Testis (tissue), 5 donors: ENCODE measurements at places on chromosomes 2 and 18. TPM values are rescaled to one million over a fixed set of nuclear protein-coding genes. Genes with fewer than 3 reads are reported as not detected.

GRCh38 chr2:201808027-201808426, 1.7 kb downstream of the CDK15 start:
- no peak for DNase-seq

DNA sequence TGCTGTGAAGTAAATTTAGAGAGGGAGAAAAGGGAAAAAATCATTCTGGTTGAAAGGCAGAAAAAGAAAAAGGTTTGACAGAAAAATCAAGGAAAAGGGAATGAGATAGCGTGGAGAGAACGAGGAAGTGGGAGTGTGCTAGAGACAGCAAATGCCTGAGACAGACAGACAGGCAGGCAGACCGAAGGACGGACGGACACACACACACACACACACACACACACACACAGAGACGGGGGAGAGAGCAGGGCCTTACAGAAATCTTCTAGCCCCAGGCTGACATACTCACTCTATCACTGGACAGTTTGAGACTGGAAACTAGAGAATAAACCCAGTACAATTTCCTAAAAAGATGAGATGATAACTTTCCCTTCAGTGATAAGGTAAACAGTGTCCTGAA, 238.4 kb downstream of the ZNF521 start:
- DNase-seq = no peak

The SNTG2 gene
- total RNA-seq = 10.2 TPM

GRCh38 chr2:207491956-207492355, 37.8 kb upstream of the CREB1 start:
- DNase-seq = no peak

GRCh38 chr2:32901313-32901712, 45.4 kb upstream of the LTBP1 start:
- DNase-seq = no peak

The CARF gene
- 24.2 TPM for total RNA-seq

The ARHGEF4 gene
- total RNA-seq = 37.4 TPM

DNA sequence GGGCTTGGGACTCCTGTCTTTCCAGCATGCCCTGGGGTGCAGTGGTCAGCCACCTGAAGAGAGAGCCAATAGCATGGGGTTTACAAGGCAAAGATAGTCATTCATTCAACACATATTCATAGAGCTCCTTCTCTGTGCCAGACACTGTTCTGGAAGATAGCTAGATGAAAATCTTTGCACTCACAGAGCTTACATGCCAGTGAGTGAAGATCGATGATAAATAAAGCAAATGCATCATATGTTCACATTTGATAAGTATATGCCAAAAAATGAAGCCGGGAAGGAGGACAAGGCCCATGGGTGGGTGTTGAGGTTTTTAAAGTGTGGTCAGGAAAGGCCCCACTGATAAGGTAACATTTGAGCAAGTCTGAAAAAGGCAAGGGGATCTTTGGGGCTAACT, 130.8 kb upstream of the CDCA7 start:
- no peak for DNase-seq

DNA sequence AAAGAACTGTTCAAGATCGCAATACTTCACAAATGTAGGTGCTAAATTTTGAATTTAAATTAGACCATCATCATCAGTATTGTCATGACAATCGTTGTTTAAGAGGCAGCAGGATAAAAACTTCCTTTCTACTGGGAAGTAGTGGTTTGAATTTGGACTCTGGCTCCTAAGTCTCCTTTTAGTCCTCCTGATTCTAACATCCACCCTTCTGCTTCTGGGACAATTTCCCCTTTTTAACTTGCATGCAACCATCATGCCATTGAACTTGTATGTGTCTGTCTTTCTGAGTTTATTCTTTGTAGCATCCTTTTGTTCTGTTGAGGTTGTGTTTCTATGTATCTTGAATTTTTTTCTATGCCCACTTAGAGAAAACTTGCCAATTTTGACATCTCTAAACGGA, 249.7 kb downstream of the PTGR3 start:
- DNase-seq = no peak

DNA sequence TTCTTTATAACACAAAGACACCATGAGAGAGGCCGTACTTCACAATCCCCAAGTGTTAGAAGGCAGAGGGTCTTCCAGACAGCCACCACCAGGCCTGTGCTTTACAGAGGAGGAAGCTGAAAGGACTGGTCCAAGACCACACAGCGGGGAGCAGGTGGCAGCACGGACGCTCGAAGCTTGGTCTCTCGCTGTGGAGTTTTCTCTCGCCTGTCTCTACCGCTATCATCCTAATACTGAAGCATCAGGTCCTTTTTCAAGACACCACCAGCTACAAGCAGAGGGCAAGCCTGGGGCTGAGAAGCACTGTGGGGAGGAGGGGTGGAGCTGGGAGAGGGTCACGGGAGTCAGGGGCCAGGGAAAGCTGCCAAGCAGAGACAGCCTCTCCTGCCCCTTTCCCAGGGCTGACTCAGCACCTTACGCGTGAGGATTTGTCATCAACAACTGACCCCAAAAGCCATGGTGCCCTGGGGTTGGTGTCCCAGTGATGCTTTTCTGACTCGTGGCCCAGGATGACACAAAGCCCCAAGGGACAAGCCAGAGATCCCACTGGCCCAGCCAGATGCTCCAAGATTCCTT, 31.9 kb upstream of the FOSL2 start:
- no peak for DNase-seq

The RBM43 gene
- total RNA-seq = 8.6 TPM

The GPR55 gene
- total RNA-seq = 14.7 TPM
